ENCODE measurements at places on chromosomes 12 and 14.

DNA sequence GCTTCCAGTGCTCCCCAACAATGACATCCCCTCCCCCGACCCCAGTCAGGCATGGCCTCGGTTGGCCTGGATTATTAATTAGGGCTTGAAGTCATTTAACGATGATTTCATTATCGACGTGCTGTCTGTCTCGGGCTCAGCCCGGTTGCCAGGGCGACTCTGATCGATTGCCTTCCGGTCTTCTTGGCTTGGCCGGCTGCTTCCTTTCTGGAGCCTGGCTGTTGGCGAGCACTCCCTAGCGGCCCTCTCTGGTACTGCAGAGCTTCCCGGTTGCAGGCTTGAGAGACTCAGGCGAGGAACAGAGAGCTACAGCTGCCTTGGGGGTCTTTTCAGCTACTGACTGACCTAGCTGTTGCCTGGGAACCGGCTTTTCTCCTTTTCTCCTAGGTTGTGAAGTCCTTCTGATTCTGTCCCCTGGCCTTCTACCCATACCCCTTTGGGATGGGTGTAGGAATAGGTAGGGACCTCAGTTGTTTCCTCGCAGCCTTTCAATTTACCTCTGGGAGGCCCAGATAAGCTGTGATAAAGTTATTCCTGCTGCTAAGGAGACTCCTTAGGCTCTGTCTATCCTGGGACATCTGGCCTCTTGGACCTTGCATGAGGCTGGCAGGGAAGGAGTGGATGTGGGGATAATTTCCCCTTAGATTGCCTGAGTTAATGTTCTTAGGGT lies 5.5 kb upstream of the CISTR start:
- peak; percentile 54 for DNase-seq

DNA sequence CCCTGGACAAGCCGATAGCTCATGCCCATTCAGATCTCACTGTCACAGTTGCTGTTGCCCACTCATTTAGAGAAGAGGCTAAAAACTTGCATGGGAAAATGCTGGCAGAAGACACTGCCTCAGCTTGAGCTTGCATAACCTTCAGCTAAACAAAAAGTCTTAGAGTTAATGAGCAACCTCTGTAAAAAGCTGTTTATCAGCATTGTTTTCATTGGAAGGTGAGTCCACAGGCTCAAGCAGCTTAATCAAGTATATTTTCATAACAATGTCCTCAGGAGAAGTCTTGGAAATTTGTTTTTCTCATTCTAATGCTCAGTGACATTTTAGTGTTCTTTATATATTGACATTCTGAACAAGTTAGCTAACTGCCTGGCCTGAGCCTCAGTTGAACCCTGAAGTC lies 872.9 kb downstream of the TMTC2 start:
- DNase-seq, result no peak

- no peak for DNase-seq
These were observed 221.2 kb upstream of the PELI2 start for GRCh38 chr14:55897031-55897430.

GRCh38 chr14:91245029-91245428 lies 525 bp upstream of the GPR68 start:
- peak; percentile 85 for DNase-seq

- no peak for DNase-seq
These were observed 8.1 kb downstream of the LGR5 start for GRCh38 chr12:71447691-71448132.

DNA sequence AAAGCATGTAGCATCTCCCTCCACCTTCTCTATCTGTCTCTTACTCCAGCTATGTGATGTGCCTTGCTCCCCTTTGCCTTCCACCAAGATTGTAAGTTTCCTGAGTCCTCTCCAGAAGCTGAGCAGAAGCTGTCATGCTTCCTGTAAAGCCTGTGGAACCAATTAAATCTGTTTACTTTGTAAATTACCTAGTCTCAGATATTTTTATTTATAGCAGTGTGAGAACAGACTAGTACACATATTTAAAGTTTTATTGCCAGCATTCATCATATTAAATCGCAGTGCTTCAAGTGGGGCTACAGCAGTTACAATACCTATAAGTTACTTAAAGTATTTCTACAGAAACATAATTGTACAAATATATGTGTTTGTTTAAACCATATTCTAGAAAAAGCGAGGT lies 973.1 kb downstream of the SLC16A7 start:
- no peak for DNase-seq

GRCh38 chr12:100720016-100720654 lies 74.4 kb upstream of the ANO4 start:
- DNase-seq, result no peak

- peak; percentile 39 for DNase-seq
These were observed 122.9 kb upstream of the TMEM132D start for GRCh38 chr12:130026608-130027176.

- no peak for DNase-seq
These were observed 63.7 kb downstream of the DNAI7 start for GRCh38 chr12:25131270-25131669.

GRCh38 chr14:103232831-103233319 lies 101.2 kb upstream of the EIF5 start:
- DNase-seq, result no peak

DNA sequence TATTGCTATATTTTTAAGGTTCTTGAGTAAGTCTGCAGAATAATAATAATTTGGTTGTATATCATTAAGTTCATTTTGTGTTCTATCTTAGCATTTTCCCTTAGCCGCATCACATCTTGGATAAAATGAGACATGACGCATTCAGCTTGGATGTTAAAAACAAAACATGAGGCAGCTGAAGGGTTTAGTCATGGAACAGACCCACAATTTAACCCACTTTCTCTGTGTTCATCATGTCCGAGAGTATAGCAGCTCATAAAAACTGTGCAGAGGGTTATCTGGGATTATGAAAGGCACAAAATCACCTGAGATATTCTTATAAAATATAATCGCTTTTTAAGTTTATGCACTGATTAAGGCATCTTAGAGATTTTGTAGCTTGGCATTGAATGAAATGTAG lies 219.3 kb downstream of the TRHDE start:
- DNase-seq, result no peak

DNA sequence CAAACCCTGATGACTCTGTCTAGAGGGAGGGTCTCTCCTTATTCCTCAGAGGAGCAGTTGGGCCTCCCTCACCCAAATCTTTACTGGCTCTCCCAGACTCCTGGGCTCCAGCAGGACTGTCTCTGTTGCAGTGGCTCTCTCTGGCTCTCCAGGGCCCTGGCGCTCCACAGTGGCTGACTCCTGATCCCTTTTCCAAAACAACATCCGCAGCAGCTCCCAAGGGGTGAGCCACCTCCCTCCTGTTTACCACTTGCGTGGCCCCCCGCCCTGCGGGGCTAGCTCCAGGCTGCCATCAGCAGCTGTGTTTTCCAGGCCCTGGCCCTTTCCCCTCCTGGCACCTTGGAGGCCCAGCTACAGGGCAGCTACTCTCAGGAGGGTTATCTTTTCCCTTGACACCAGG lies 123.5 kb downstream of the CALM1 start:
- DNase-seq, result no peak

GRCh38 chr12:12486661-12487240 lies 75.9 kb downstream of the DUSP16 start:
- no peak for DNase-seq

All from Jurkat, Clone E6-1 (cell line).